ENCODE measurements at places on chromosomes 3 and 15.

GRCh38 chr3:27680517-27681246 is 41.4 kb downstream of the EOMES start:
- DNase-seq: no peak

- DNase-seq: no peak
Measured at GRCh38 chr3:170889630-170890029, 18.8 kb downstream of the EIF5A2 start.

DNA sequence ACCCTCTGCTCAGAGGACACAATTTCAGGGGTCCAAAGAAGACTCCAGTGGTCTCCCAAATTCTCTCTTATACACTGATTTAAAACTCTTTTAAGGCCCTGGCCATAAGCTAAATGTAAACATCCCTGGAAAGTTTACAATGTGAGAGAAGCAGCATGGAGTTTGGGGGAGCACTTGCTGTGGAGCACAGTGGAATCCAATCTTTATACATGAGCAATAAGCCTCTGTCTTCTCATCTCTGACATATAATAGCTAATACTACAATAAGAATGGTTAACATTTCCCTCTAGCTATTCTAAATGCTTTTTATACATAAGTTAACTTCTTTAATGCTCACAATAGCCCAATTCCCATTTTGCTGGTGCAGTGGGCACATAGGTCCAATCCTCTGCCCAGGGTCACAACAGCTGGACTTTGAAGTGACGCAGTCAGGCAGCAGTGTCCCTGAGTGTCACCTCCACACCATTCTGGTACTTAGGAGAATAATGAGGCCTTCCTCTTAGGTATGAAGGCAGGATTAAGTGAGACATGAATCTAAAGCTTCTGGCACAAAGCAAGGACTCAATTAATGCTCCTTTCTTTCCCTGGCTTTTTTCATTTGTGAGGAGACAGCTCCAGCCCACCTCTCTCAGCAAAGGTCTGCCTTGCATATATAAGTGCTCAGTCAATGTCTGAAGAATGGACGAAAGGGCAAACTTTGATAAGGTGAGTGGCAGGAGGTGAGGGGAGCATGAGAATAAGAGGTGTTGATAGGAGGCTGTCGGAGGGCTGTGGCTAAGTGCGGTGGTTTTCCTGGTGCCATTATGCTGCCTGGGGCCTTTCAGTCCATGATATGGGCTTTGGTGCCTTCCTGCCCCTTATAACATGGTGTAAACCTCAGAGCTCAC is 26.3 kb downstream of the CCNL1 start:
- no peak for DNase-seq

DNA sequence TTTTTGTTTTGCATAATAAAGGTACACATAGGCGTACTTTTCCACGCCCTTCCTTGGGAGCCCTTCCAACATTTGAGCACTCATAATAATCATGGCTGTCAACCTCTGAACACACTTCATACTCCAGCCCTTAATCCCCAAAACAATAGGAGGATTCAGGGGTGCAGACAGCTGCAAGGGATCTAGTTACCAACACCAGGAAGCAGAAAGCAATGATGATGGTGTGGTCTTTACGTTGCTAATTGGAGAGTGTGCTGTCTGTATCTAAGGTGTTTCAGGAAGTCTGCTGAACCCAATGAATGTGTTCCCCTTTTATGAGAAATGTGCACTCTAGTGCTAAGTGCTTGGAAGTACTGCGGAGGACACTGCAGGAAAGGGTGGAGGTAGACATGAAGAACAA is 60.3 kb upstream of the PDZRN3 start:
- DNase-seq: no peak

DNA sequence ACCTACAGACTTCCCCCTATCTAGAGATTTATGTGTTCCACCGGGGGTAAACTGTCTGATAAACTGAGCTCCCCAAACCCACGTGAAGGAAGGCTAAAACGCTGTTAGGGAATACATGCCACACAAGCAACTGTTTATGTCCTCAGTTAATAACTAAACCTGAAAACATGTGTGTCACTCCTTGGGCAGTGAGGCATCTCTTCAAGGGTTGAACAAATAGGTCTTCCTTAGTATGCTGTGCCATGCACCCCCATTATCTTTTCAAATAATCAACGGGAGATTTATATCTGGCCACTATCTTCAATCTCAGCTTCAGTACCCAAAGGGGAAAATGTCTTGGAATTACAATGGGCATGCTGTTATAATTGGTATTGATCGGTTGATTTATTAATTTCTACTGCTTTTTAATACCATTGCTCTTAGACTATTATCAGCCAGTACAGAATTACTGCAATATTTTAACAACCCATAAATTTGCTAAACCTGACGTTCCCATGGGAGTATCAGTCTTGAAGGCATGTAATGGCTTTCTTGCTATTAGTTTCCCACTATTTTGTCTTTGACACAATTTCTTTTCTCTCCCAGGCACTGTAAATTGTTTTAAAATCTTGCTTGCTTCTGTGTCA is 279.2 kb upstream of the P2RY1 start:
- DNase-seq: no peak

DNA sequence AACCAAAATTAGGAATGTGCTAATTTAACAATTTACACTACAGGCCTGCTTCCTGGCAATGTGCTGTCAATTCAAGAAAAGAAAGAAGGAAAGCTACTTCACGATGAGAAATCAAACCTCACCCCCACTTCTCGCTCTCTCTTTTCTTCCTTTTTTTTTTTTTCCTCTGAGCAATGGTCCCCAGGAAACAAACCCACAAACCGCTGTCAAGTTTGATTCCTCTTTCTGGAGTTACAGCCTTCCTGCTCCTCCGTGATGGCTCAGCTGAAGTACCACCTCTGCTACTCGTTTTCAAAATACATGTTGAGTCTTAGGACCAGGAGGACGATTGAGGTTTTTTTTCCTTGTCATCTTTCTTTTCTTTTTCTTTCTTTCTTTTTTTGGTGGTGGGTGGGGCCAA is 3.4 kb upstream of the TRIM71 start:
- no peak for DNase-seq

DNA sequence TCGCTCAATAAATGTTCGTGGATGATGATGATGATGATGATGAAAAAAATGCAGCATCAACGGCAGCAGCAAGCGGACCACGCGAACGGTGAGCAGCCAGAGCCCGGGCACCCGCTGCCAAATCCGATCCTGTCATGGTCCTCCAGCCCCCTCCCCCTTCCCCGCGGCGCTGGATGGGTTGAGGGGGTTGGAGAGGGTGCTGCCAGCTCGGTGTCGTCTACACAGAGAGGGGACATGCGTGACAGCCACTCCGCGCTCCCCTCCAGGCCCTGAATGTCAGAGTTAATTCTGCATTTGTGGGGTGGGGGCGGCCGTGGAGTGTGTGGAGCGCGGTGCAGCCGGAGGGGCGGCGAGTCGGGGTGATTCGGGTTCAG is 722 bp downstream of the CACNA1D start:
- no peak for DNase-seq

- DNase-seq: no peak
Measured at GRCh38 chr15:100112061-100112420, 229.7 kb downstream of the ADAMTS17 start.

DNA sequence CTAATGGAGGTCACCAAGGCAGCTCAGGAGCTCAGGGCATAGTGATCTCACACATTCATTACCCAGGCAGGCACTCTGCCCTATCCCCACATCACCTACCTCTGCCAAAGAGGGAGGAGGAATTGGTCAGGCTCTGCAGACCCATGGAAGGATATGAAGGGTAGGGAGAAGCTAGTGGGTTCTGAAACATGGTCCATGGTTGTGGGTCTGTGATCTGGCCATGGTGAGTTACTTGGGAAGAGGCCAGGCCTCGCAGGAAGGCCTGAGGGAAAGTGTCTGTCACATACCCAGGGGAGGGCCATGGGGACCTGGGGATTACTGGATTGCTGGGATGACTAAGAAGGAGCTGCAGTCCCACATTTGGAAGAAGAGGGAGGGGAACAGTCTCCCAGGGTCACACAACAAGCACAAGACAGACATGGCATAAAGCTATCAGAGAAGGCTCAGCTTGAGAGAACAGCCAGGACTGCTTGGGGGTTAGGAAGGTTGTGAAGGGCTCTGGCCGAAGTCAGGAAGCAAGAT is 1.4 kb upstream of the PRSS50 start:
- DNase-seq: no peak

DNA sequence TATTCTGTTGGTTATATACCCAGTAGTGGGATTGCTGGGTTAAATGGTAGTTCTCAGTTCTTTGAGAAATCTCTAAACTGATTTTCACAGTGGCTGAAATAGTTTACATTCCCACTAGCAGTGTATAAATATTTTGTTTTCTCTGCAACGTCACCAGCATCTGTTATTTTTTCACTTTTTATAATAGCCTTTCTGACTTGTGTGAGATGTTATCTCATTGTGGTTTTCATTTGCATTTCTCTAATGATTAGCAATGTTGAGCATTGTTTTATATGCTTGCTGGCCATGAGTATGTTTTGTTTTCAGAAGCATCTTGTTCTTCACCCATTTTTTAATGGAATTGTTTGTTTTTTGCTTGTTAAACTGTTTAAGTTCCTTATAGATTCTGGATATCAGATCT is 612.7 kb upstream of the SGO1 start:
- DNase-seq: no peak

- no peak for DNase-seq
Measured at GRCh38 chr3:172799246-172799645, 48.7 kb downstream of the ECT2 start.

GRCh38 chr3:11611341-11611799 is 32.3 kb downstream of the VGLL4 start:
- no peak for DNase-seq

DNA sequence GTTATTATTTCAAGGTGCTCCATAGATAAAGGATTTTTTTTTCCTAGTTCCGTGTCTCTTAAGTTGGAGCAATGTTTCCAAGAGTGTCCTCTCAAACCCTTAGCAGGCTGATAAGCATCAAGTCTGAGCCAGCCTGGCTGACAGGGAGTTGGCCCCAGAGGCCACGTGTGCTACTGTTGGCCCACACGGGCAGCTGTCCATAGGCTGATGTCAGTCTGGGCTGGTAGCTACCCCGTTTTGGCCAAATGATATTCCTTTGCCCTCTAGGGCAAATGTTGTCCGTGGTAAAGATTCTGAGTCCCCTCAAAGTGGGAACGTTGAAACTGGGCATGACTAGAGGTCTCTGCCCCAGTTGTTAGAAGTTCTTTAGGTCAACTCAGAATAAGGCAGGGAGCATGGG is 99.4 kb downstream of the FLNB start:
- no peak for DNase-seq

DNA sequence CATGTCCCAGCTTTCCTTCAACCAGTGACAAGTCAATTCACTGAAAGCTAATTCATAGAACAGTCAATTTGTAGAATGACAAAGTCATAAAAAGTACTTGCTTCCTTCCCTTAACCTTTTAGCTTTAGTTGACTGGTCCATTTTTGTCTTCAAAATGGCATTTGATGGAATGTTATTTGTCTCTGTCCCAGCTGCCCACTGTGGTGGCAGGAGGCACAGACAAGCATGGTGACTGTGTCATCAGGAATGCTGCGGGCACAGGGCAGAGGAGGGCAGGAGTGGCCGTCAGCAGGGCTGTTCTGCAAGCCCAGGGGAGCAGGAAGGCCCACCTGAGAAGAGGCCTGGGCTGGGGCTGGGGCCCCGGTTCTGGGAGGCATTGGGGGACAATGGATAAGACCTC is 10.0 kb downstream of the IQSEC1 start:
- DNase-seq: no peak

DNA sequence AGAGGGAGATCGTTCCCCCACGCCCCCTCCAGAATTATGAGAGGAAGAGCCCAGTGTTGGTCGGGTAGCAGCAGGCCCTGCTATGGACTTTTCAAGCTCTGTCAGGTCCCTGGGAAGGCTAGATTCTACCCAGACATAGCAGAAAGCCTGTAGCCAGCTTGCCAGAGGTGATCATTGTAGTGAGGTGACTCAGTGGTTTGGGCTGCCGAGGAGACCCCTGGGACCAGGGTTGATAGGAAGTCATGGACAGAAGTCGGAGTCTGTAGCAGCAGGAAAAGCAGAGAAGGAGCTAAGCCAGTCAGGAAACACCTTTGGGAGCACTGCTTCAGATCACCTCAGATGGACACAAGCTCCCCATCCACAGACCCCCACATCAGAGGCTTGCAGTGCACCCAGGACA is 67.7 kb downstream of the CCNL1 start:
- DNase-seq: no peak

- DNase-seq: no peak
Measured at GRCh38 chr3:22996920-22997571, 206.1 kb upstream of the UBE2E2 start.

DNA sequence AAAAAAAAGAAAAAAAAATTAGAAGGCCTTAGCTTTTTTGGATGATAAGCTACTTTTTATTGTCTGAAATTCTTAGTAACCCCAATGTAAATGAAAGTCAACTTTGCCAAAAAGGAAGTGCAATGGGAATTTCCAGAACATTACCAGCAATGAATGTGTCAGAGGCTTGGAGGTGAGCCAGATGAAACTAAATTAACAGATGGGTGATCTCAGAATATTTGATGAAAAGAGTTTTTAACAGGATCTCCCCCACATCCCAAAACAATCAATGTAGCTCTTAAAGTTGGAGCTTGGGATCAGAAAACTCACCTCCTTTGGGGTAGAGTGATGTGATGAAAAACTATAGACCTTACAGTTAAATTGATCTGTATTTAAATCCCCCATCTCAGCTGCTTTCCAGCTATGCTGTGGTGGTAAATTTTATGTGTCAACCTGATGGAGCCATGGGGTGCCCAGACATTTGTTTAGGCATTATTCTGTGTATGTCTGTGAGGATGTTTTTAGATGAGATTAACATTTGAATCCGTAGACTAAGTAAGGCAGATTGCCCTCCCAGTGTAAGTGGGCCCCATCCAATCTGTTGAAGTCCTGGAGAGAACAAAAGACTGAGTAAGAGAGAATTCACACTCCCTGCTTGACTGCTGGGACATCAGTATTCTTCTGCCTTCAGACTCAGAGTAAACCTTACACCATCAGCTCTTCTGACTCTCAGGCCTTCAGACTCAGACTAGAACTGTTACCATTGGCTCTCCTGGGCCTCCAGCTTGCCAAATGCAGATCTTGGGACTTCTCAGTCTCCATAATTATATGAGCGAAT is 84.3 kb upstream of the TNFSF10 start:
- no peak for DNase-seq

DNA sequence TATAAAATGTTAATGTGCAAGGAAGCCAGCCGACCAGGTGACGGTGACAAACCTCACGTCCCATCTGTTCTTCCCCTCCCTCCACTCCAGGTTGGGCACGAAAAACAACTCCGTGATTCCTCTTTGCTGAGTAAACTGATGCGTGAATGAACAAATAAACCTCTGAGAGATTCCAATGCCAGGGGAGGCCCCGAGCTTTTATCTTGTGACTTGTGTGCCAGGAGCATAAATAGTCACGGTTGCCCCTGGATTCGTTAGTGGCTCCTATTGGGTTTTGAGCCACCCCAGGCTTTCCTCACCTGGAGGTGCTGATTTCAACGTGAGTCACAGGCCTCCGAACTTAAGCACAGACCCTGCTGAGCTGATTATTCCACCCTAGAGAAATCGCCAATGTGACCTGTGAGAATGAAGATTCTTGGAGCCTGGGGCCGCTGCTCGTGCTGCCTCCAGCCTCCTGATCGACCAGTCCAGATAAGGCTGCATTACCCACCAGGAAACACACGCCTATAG is 119.2 kb downstream of the SHQ1 start:
- DNase-seq: no peak
